ENCODE measurements at places on chromosomes 5 and 9.

- DNase-seq: no peak
These were observed 3.7 kb upstream of the WDR31 start for GRCh38 chr9:113343732-113344231.

GRCh38 chr9:133536536-133536935 lies 2.0 kb downstream of the ADAMTSL2 start:
- no peak for DNase-seq

GRCh38 chr5:73901455-73901854 lies 275.5 kb downstream of the ARHGEF28 start:
- DNase-seq: no peak

DNA sequence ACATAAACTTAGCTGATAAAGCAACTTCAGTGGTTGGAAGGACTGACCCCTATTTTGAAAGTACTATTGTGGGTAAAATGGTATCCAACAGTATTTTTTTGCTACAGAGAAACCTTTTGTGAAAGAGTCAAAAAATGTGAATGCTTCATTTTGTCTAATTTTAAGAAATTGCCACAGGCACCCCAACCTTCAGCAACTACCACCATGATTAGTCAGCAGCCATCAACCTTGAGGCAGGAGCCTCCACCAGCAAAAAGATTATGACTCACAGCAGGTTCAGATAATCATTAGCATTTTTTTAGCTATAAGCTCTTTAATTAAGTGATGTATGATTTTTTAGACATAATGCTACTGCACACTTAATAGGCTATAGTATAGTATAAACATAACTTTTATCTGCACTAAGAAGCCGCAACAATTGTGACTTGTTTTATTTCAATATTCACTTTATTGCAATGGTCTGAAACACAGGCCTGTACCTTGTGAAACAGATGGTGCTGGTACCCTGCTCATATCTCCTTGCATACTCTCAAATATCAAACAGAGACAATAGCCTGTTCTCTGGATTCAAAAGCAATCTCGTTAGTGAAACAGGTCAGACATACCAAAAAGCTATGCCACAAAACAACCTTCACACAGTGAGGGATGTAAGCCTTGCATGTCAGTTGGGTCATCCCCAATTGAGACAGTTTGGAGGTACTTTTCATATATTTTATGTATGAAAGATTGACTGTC lies 261.2 kb upstream of the FAM174A start:
- DNase-seq: no peak

GRCh38 chr5:11619339-11620024 lies 284.8 kb downstream of the CTNND2 start:
- DNase-seq: no peak

DNA sequence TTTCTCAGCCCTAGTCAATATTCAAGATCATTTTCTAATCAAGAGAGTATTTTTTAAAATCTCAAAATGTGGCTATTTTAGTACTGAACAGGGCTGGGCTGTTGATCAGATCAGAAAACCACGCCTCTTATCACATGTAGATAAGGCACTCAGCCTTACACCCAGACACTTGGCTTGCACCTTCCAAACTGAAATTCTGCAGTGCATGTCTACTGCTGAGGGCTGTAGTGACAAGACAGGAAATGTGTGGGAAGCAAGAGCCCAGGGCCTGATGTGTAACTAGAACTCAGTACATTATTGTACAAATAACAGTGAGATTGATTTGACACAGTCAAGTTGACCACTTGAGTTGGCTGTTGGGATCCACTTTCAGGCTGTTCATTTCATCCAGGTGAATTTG lies 48.6 kb downstream of the UBE2QL1 start:
- DNase-seq: no peak

DNA sequence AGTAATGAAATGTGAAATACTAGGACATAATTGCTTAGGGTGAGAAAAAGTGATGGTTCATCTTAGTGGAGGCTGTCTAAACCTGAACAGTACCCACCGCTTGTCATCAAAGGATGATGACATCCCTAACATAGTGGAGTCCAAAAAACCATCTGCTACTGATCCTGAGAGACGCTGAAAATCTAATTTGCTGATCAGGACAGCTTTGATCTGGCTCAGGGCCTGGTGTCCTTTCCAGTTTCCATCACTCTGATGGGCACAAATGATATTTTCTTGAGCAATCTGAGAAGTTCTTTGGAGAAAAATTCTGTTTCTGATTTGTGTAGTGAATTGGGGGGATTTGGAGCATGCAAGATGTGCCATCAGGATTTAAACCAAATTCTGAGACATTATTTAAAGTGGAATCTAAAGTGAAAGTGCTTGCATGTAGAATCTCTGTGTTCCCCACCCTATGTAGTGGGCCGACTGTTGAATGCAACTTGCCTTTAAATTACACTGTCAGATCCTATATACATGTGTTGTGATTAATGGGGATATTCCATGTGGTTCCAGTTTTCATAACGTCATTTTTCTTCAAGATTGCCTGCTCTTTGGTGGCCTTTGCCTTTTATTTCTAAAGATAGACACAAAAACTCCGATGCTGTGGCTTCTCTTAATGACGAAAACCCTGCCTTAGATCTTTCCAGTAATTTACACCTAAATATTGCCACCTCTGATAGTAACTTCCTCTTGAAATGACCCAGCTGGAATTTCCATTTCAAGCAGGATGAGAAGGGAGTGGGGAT lies 213.2 kb downstream of the PCSK5 start:
- no peak for DNase-seq

DNA sequence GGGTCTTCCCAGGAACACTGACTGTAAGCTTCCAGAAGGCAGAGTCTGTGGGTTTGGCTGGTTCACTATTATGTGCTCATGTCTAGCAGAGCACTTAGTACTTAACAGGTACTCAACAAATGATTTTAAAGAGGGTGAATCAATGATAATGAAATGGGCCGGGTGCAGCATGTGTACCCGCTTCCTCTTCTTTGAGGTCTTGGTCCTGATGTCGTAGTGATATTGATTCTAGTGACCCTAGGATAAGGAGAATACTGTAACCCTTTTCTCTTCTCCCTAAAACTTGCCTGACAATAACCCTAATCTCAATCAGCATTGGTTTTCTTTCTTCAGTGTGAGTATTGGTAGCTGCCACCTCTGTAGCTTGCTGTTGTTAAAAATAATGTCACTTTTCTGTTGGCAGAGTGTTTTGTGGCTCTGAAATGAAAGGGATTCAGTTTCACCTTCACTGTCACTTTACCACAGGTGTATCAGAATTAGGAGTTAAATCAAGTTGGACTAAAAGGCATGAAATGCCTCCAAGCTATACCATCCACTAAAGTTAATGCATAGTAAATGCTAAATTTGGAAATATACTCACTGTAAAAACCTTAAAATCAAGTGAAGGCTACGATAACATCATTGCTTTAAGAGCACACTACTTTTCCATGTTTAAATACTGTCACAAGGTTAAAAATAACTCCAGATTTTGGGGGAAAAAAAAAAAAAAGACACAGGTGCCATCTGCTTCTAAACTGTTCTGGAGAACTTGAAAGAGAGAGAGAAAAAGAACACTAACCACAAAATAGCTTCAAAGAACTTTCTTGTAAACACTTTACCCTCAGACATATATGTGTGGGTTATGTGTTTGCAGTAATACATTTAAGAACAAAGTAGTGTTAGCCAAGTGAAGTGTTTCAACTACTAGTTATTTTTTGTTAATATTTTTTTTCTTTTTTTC lies 6.0 kb downstream of the CAMK4 start:
- DNase-seq: no peak

DNA sequence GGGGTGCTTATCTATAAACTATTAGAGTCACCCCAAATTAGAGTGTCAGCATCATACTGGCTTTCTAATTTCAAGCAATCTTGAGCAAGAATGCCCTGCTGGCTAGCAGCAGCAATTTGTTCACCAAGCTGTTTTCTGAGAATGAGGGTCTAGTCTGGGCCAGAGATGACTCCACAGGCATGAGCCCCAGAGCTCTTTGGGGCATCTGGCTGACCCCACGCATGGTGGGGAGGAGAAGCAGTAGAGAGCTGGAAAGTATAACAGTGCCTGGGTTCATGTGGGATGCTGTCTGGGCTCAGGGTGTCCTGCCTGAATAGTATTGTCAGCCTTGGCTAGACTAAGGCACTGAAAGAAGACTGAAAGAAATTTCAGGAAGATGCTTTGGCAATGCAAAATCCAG lies 64.9 kb downstream of the C6 start:
- DNase-seq: no peak

DNA sequence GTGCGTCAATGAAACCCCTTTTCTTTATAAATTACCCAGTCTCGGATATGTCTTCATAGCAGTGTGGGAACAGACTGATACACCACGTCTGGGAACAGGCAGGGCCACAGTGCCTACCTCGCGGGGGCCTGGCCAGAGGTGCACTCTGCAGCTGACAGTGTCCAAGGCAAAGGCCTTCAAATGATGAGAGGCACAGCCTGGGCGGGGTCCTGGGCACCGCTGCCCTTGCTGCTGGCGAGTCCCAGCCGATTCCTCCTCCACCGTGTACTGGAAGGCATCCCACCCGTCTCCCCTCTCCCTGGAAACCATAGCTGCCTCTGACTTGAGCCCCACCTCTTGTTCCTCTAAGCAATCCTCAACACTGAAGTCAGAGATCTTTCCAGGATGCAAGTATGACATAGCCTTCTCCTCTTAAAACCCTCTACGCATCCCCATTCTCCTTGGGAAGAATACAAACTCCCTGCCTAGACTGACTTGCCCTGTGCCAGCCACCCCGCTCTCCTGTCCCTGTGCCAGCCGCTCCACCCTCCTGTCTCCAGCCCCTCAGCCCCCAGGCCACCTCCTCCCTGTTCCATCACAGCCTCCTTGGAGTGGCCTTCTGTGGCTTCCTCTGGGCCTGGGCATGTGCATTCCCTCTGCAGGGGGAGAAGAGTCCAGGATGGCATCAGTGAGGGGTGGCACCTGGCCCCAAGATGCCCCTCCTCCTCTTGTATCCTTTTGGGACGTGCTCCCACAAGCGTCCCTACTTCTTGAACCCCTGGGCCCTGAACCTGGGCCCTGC lies 8.1 kb upstream of the COL5A1 start:
- DNase-seq: no peak

- peak; percentile 48 for DNase-seq
These were observed 17.8 kb downstream of the ITK start for GRCh38 chr5:157198277-157198986.

DNA sequence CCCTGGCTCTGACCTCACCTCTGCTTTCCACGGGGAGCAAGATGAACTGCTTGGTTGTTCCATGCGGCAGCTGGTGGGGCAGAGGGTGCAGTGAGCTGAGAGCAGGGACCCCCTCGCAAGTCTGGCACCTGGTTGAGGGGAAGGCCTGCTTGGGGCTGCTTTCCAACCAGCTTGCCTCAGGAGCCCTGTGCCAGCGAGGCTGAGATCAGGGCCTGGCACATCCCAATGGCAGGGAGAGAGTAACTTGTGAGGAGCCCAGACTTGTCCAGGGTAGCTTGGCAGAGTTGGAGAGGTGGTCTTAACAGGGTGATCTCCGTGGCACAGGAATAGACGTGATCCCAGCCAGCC lies 68.9 kb downstream of the IQGAP2 start:
- no peak for DNase-seq

GRCh38 chr9:4849369-4849768 lies 56.6 kb downstream of the RCL1 start:
- no peak for DNase-seq

DNA sequence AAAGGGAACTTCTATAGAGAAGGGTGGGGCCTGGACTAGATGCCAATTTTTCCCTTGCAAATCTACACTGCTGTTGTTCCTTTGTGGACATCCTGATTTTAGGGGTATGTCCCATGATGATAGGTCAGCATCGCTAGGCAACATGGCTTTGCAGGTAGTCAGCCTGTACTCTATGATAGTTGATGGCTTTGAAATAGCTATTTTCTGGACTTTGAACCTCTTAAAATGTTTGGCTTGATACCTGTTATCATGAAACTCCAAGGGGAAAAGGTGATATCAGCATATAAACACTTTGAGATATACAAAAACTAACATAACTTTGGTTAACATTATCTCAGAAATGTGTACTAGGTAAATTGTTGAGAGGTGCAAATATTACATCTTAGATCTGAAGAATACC lies 533.2 kb downstream of the CTNND2 start:
- no peak for DNase-seq

- no peak for DNase-seq
These were observed 76.9 kb upstream of the NFIL3 start for GRCh38 chr9:91500509-91501014.

DNA sequence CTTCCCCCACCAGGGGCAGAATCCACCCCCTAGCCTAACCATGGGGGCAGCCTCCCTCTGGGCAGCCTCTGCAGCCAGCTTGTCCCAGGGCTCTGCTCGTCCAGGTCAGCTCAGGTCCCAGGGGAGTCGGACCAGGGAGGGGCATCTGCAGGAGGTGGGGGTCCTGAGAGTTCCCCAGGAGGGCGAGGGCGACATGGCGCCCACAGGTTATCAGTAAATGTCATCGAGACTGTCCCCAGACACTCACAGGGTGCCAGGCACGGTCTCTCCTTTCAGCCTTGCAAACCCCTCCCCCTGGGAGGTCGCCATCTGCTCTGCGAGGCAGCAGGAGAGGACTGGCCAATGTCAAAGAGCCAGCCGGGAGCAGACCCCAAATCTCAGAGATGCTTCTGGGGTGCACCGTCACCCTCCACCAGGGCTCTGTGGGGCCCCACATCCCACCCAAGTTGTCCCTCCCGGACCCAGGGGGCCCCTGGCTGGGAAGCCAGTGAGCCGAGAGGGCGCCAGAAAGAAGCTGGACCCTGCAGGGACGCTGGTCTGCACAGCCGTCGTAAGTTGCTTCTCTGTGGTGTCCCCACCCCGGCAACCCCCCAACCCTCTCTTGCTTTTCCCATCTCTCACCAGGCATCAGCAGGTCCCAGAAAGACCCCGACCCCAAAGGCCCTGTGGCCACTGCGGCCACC lies 69.3 kb downstream of the NTNG2 start:
- no peak for DNase-seq

GRCh38 chr9:136978073-136978864 lies 965 bp downstream of the PTGDS start:
- peak; percentile 67 for DNase-seq

GRCh38 chr5:14607104-14607503 lies 25.5 kb downstream of the OTULINL start:
- DNase-seq: no peak

GRCh38 chr5:141785135-141785534 lies 93.1 kb downstream of the PCDH1 start:
- no peak for DNase-seq

DNA sequence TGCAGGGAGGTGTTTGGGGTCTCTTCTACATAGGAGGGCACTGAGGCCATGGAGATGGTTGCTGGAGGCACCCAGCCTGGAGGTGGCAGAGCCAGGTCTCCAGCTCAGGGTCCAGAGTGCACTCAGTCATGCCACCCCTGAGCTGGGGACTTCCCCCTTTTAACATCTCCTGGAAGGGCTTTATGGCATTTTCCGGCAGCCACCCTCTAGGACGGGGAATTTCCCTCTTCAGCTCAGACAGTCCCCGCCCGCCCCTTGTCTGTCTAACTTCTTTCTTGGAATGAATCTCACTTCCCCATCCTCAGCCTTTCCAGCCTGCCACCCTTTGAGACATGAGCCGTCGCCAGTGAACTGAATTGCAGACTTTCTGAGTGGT lies 49.9 kb downstream of the COL15A1 start:
- DNase-seq: peak; percentile 21

DNA sequence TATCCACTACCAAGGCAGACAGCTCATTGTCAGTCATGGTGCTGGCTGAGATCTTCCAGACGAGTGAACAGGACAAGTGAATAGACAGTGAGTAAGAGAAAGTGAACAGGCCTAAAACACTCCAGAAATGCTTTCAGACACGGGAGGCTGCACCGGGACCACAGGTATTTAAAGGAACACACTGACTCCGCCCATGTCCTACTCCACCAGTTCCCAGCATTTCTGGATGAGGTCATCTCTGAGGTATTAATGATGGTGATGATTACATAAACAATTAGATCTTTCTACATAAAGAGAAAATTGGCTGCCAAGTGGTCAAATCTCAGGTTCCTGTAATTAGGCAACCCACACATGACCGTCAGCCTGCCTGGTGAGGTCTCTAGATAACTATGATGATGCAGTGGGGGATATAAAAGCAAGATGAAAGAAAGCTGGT lies at the start of gene ACTBL2:
Gene ACTBL2 (minus strand): TSS at position 141 of the 436 bp plus-strand sequence. CDS start 104 bp downstream, at position 37.
- DNase-seq: no peak

Data from stimulated activated CD4-positive, alpha-beta T cell treated with anti-CD3 and anti-CD28 coated beads, Interleukin-4, amount 100 ng/mL, for 1 hour (primary cell).